ENCODE measurements at places on chromosomes 4 and X. TPM values are rescaled to one million over a fixed set of nuclear protein-coding genes. Genes with fewer than 3 reads are reported as not detected.

Gene MRPL1
- 39.6 TPM for total RNA-seq

Gene STATH
- total RNA-seq: not detected

Gene HTN1
- not detected for total RNA-seq

Gene CCKAR
- not detected for total RNA-seq

Gene TCEAL2
- not detected for total RNA-seq

Gene NKX3-2
- under 0.01 TPM for total RNA-seq

Gene PLXNB3
- 12.4 TPM for total RNA-seq

Gene PCYT1B
- total RNA-seq: 2.8 TPM

Gene GPR173
- total RNA-seq: 1.8 TPM

Gene PRDM8
- total RNA-seq: 0.36 TPM

Gene NAT8L
- 0.67 TPM for total RNA-seq

Gene UGT2A1
- not detected for total RNA-seq

Gene SPIN2B
- 6.0 TPM for total RNA-seq

Gene PDZD4
- 2.9 TPM for total RNA-seq

Gene NPY1R
- total RNA-seq: not detected

Gene NELFA
- 21.4 TPM for total RNA-seq

Gene ARFIP1
- 52.0 TPM for total RNA-seq

Gene MAPK10
- total RNA-seq: 4.8 TPM

Gene WDFY3
- 52.7 TPM for total RNA-seq

Gene LINC00632
- total RNA-seq: 6.5 TPM

Gene CFAP97
- 87.1 TPM for total RNA-seq

Gene CXCL6
- total RNA-seq: 23.7 TPM

Gene DGKK
- total RNA-seq: not detected

Gene TSPAN5
- 3.6 TPM for total RNA-seq

Gene TLR10
- total RNA-seq: 0.15 TPM

Gene MCTS1
- total RNA-seq: 52.0 TPM

Gene ADGRG2
- not detected for total RNA-seq

Gene VSIG4
- not detected for total RNA-seq

Gene MAGEA9B
- total RNA-seq: not detected

All from melanocyte of skin (primary cell).